Hair follicle dermal papilla cell (primary cell): ENCODE measurements at places on chromosomes 2 and 18. TPM values are rescaled to one million over a fixed set of nuclear protein-coding genes. Genes with fewer than 3 reads are reported as not detected.

CCDC178 gene
- total RNA-seq, result 0.16 TPM in 1 of 2 replicates, not detected in the other

TXNL4A gene
- total RNA-seq, result 30.7 and 33.3 TPM in 2 replicates

CNGA3 gene
- under 0.01 and 0.12 TPM in 2 replicates for total RNA-seq

FIGN gene
- 0.85 and 1.3 TPM in 2 replicates for total RNA-seq

LIPG gene
- total RNA-seq, result 0.24 and 0.65 TPM in 2 replicates

CGREF1 gene
- 1.5 and 1.9 TPM in 2 replicates for total RNA-seq

CPO gene
- not detected in 2 replicates for total RNA-seq

SLC9A2 gene
- not detected in 2 replicates for total RNA-seq

PDE6D gene
- total RNA-seq, result 13.5 and 16.5 TPM in 2 replicates

POU3F3 gene
- under 0.01 TPM in 1 of 2 replicates, not detected in the other for total RNA-seq

ASAP2 gene
- total RNA-seq, result 34.0 and 44.6 TPM in 2 replicates
